ENCODE measurements at places on chromosomes 7 and 10.

DNA sequence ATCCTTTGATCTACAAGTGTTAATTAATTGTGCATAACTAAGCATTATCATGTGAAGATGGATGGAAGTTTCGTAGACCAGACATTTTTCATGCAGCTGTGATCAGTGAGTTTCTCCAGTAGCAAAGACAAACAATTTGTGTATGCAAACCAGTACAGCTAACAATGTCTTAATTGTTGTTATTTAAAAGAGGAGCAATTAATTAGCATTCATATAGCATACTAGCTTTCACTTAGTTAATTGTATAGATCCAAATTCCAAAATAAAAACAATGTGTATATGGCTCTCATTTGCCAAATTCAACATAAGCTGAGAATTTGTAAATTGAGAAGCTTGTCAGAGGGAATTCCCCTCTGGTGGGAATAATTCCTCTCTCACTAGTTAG, 22.6 kb upstream of the PRKCQ start:
- no peak for DNase-seq
- no peak overlapping the region for H3K4me3 ChIP-seq
- H3K4me1 ChIP-seq: no peaks in the 10 kb centered on the region
- H3K36me3 ChIP-seq: no peaks in the 10 kb centered on the region
- no peak overlapping the region for H3K27ac ChIP-seq

DNA sequence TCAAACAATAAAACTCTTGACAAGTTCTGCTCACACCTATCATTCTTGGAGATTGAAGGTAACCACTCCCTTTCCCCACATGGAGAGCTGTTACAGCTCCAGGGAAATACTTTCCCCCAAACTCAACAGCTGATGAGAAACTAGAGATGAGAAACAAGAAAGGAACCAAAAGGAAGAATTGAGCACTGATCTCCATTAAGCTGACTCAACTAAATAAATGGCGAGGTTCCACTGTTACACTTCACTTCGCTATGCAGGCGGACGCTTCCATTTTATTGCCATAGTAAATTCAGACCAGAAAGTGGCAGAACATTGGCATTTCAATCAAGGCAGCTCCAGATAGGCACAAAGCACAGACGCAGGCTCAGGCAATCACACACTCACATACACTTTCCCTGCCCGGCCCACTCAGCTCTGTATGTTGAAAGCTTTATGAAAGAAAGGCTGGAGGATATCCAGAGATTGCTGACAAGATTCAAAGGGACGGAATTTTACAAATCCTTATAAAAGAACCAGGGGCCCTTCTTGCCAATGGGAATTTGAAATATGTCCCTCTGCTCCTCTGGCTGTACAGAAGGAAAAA, 11.5 kb upstream of the YAE1 start:
- DNase-seq: no peak
- H3K36me3 ChIP-seq: no peaks in the 10 kb centered on the region
- no peak overlapping the region for H3K4me3 ChIP-seq
- no peaks in the 10 kb centered on the region for H3K4me1 ChIP-seq
- no peaks in the 10 kb centered on the region for H3K27me3 ChIP-seq

GRCh38 chr10:48526011-48526821, 78.7 kb downstream of the ARHGAP22 start:
- peaks cover 13% of the 10 kb centered on the region for H3K4me1 ChIP-seq
- no peak for DNase-seq
- no peak overlapping the region for H3K4me3 ChIP-seq
- H3K27me3 ChIP-seq: no peaks in the 10 kb centered on the region
- H3K36me3 ChIP-seq: no peaks in the 10 kb centered on the region
- H3K27ac ChIP-seq: no peak overlapping the region

DNA sequence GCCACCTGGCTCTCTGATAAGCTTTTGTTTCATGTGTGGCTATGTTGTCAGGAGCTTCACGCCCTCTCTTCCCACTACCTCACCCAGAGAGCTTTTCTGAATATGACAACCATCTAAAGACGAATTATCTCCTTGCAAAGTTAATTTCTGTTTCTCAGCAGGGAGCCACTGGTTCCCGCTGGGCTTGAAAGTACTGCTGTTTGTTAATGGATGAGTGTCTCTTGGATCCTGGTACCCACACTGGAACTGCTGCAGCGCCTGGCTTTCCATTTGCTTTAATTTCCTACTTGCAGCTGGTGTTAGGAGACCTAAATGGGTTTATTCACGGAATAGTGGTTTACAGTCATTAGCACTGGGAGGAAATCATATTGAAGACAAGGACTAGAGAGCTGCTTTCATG, 267.9 kb upstream of the LRGUK start:
- no peaks in the 10 kb centered on the region for H3K27me3 ChIP-seq
- no peaks in the 10 kb centered on the region for H3K4me1 ChIP-seq
- no peak for DNase-seq
- no peak overlapping the region for H3K27ac ChIP-seq
- no peak overlapping the region for H3K4me3 ChIP-seq
- H3K36me3 ChIP-seq: no peaks in the 10 kb centered on the region

DNA sequence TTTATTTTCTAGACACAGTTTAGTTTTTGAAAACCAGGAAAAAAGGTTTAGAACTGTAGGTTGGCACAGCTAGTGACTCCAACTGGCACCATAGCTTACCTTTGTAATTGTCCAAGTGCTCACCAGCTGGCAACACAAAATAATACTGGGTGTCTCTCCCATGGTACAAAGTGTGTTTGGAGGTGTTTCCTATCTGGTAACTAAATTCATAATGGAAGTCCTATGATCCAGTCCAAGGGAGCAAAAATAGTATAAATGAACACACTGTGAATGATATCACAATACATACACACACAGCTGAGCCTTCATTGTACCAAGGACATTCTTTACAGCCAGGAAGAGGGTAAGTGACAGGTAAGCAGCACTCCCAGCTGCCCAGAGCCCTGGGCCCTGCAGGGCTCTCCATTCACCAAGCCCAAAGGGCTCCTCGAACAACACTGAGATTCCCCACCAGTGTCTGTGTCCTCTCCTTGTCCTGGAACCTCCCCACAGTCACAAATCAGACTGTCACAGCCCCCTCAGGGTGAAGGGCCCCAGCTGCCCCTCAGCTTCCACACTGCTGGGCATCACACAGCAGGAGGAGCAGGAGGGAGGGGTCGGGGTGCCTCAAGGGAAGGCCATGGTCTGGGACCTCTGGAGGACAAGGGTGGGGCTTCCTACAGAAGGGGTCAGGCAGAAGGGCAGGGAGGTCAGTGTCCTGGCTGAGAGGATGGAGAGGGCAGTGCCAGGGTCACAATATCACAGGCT, 72.1 kb downstream of the PKD1L1 start:
- H3K4me1 ChIP-seq: no peaks in the 10 kb centered on the region
- DNase-seq: no peak
- H3K27me3 ChIP-seq: no peaks in the 10 kb centered on the region
- no peak overlapping the region for H3K4me3 ChIP-seq

DNA sequence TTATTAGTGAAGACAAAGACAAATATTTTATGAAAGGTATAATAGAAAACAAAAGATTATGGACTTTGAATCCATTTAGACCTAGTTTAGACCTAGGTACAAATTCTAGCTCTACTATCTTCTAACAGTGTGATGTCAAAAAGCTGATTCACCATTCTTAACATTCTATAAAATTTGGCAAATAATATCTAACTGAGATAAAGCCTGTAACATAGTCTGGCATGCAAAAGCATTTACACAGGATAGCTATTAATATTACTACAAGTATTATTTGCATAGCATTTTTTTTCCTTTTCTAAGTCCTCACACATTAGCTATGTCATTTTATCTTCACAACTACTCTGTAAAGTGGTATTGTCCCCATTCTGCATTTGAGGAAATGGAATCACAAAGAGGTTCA, 179.6 kb upstream of the LRRTM3 start:
- no peaks in the 10 kb centered on the region for H3K4me1 ChIP-seq
- no peak overlapping the region for H3K4me3 ChIP-seq
- no peaks in the 10 kb centered on the region for H3K36me3 ChIP-seq
- no peaks in the 10 kb centered on the region for H3K27me3 ChIP-seq

DNA sequence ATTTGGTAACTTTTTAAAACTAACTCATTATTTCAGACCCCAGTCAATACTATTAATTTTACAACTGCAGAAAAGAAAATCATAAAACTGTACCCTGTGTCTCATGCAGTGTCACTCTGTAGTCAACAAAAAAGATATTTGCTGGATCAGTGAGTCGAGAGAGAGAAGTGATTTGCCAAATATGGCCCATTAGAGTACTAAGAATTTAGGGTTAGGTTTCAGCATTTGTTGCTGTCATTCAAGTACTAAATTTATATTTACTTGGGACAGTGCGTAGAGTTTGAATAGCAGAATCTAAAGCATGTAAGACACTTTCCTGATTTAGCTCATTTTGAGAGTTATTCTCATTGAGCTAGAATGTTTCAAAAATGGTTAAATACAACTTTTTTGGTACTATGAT, 38.9 kb downstream of the CACNA2D1 start:
- H3K27me3 ChIP-seq: no peaks in the 10 kb centered on the region
- no peak overlapping the region for H3K4me3 ChIP-seq
- no peak for DNase-seq
- no peak overlapping the region for H3K27ac ChIP-seq
- H3K4me1 ChIP-seq: no peaks in the 10 kb centered on the region

- no peaks in the 10 kb centered on the region for H3K27me3 ChIP-seq
- no peaks in the 10 kb centered on the region for H3K36me3 ChIP-seq
- H3K27ac ChIP-seq: no peak overlapping the region
- DNase-seq: no peak
- H3K4me3 ChIP-seq: no peak overlapping the region
These were observed 683.4 kb downstream of the SDK1 start for GRCh38 chr7:3984456-3984855.

GRCh38 chr10:93752761-93753160, 5.0 kb upstream of the LGI1 start:
- no peak overlapping the region for H3K4me3 ChIP-seq
- H3K4me1 ChIP-seq: peaks cover 56% of the 10 kb centered on the region
- H3K27me3 ChIP-seq: no peaks in the 10 kb centered on the region
- no peak for DNase-seq

Measured in esophagus squamous epithelium (tissue), 5 donors.